ENCODE measurements at places on chromosomes 3 and 15.
A peak's percentile ranks its signal among the peaks of the same experiment; 100 is the strongest.

DNA sequence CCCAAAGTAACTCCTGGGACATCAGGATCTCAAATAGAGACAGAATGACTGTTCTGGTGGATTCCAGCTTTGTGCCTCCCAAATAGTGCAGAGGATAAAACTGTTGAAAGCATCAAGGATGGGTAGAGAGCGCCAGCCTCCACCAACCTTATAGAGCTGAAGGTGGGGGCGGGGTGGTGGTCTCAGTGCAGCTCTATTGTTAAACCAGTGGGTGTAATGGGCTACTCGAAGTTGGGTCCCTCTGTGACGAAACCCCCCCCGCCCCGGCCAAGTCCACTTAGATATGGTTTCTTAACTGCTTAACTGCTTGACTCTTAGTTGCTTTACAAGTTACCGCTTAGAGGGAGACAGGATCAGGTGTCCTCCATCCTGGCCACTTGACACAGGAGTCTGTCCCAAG is 22.7 kb downstream of the DHX30 start:
- DNase-seq, result no peak

DNA sequence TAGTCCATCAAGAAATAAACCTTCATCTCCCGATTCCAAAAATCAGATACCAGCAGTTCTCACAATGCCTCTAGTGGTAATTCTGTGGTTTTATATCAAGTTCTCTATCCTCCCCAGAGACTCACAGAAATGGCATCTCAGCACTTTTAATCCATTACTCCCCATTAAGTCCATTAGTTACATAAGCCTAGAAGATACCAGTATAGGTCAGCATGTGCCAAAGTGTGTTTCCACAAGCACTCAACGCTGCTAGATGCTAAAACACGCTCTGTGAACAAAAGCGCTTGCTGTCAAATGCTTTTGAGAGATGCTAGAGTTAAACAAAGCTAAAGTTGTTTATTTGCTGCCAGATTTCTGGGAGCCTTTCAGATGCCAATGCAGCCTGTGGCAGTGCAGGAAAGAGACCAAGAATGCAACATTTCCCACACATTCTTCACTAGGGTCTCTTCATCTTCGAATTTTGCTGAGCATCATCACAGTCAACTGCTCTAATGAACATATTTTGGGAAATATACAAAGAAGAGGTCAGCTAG is 918.8 kb upstream of the CFAP20DC start:
- DNase-seq, result no peak

- DNase-seq, result no peak
Measured at GRCh38 chr3:173531602-173532001, 134.1 kb downstream of the NLGN1 start.

DNA sequence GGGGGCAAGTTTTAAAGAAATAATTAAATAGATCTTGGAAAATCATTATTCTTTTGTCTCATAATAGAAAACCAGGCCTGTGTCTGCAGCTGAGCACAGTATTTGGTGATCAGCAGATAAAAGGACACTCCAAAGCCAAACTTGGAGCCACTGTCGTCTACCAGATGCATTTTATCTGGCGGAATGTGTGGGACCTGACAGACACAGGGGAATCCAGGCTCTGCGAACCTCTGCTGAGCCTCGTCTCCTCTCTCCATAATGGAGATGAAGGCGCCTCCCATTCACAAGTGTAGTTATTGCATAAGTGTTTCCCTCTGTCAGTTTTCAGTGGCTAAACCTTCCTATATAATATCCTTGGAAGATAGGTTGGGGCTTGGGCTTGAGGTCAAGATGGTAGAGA is 42.1 kb downstream of the EEFSEC start:
- no peak for DNase-seq

- DNase-seq, result no peak
Measured at GRCh38 chr15:89128320-89129122, 40.3 kb downstream of the ABHD2 start.

DNA sequence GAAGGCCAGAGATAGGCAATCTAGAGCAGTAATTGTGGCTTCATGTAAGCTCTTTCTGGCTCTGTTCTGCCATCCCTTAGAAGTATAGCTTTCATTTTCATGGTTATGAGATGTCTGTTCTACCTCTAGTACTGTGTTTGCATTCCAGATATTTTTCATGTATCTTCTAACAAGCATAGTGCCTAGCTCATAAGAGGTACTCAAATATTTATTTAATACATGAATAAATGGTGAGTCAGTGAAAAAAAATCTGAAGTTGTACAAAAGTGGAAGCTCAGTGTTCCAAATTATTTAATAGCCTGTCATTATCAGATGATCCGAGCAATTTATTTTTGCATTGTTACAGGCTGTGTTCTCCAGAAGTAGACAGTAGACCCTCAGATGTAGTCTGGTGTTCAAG is 64.3 kb downstream of the OXSM start:
- DNase-seq, result no peak

GRCh38 chr15:44319385-44319784 is 30.9 kb downstream of the GOLM2 start:
- no peak for DNase-seq

DNA sequence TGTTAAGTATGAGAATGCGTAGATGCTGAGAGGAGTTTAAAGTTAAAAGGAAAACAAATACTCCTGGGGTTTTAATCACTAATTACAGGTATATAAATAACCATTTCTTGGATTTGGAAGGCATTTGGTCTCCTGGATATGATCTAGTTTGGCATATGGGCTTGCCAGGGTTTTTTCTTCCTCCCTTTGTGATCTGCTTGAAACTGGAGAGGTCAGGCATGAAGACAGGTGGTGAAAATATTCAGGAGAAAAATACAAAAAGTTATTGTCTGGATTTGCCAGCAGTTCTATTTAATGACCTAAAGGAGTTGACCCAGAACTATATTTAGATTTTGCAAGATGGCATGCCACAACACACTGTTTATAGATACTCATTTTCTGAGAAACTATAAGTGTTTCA is 136.3 kb downstream of the DIPK2A start:
- DNase-seq, result no peak

DNA sequence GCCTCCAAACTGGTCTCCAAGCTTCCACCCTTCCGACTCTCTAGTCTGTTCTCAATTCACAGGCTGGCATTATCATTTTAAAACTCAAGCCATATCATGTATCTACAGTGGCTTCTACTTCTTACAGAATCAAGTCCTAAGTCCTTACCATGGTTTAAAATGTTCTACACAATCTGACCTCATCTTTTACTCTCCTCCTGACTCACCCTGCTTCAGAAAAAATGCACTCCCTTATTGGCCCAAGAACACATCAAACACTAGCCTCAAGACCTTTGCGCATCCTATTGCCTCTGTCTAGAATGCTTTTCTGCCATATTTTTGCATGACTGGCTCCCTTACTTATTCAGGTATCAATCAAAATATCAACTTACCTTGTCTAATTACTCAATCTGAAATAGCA is 11.0 kb downstream of the MRPL3 start:
- DNase-seq, result no peak

- DNase-seq, result no peak
Measured at GRCh38 chr3:192819001-192819569, 91.7 kb upstream of the FGF12 start.

GRCh38 chr3:171525437-171525836 is 65.2 kb upstream of the TNIK start:
- DNase-seq, result no peak

DNA sequence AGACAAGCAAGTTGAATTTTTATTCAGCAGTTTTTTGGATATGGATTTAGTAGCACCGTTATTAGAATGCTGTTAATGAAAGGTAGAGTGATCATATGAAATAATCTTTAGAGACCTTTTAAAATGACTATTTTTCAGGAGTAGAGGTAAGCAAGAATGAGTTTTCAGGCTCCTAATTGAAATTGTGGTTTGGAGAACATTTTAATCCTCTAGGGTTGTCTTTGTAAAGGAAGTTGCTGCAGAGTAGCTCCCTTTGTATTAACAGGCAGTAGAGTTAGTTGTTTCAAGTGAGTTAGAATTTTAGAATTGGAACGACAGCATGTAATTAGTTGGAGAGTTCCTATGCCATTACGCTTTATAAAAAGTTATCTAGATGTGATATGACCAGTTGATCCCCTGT is 27.2 kb upstream of the EDEM1 start:
- no peak for DNase-seq

DNA sequence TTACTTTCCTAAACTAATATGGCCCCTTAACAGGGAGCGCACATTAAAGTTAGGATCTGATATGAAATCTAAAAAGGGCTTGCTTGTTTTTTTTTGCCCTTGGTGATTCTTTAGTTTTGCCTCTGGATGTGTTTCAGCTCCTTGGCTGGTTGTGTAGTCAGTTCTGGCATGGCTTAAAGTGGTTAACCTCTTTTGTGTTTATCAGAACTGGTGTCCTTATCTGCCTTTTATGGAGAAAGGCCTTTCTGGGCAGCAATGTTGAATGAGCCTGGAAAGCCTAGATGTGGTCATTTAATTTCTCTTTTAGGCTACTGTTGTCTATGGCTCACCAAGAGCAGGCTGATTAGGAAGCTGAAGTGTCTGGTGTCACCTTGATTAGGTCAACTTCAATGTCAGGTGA is 254.5 kb upstream of the ROPN1 start:
- DNase-seq, result no peak

- no peak for DNase-seq
Measured at GRCh38 chr3:60333710-60334109, 917.5 kb downstream of the FHIT start.

DNA sequence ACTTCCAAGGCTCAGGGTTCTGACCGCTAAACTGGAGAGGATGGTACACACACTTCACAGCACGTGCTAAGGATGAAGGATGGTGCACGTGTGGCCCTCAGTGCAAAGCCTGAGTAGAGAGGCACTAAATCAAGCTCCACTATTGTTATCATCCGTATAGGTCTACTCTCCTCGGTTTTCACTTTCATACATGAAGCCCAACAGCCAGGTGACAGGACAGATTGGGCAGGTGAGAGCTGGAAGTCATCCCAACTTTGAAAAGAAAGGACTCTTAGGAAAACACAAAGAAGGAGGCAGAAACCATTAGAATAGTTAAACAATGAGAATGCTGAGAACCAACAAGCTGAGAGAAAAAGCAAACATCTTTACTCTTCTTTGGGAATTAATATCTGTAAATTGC is 21.1 kb downstream of the MAGI1 start:
- DNase-seq, result no peak

- DNase-seq, result peak; percentile 32
Measured at GRCh38 chr15:57866149-57866736, 159.7 kb downstream of the POLR2M start.

GRCh38 chr3:4814305-4814903 is 164.8 kb upstream of the BHLHE40 start:
- DNase-seq, result no peak

GRCh38 chr15:40332113-40332781 is 8.5 kb downstream of the CCDC9B start:
- no peak for DNase-seq

- no peak for DNase-seq
Measured at GRCh38 chr15:91523596-91523995, 329.9 kb upstream of the SLCO3A1 start.

DNA sequence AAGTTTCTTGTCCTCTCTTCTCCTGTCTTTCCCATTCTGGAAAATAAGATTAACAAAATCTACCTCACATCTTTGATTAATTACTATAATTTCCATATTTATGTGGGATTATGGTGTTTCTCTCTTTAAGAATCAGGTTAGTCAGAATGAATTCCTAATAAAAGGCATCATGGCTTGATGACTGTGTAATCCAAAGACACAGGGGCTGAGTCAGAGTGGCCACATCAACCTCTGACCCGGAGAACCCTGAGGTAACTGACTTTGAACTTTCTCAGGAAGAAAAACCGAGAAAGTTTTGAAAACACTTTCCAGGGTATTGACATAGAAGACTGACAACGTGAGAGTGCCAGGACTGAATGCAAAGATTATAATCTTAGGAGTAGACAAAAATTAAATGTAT is 170.3 kb upstream of the MCTP2 start:
- no peak for DNase-seq

GRCh38 chr3:101288294-101288693 is 32.1 kb downstream of the IMPG2 start:
- no peak for DNase-seq

GRCh38 chr15:57421551-57421950 is 45.2 kb downstream of the CGNL1 start:
- DNase-seq, result no peak

DNA sequence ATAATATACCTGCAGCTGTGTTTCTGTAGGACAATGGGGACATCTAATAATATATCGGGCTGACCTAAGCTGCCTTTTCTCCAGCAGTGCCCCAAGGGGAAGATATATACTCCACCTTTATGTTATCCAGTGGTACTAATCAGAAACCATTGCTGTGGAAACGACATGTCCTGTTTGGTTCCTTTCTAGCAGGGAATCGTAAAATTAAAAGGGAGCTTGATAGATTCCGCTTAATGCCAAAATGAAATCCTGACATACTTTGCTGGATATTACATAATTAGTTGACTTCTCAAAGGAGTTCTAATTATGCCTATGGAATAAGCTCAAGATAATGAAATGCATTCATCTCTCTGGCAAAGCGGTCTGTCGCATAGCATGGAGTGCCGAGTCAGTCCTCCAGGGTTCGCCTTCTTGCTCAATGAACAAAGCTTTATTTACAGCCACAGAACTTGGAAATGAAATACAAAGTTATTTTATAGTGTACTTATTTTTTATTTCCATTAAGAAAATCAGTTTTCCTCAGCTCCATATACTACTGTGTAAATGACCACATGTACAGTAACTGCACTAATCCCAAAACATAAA is 262.8 kb downstream of the LRTM1 start:
- no peak for DNase-seq

- DNase-seq, result no peak
Measured at GRCh38 chr3:76501315-76501714, 538.6 kb upstream of the ROBO2 start.

DNA sequence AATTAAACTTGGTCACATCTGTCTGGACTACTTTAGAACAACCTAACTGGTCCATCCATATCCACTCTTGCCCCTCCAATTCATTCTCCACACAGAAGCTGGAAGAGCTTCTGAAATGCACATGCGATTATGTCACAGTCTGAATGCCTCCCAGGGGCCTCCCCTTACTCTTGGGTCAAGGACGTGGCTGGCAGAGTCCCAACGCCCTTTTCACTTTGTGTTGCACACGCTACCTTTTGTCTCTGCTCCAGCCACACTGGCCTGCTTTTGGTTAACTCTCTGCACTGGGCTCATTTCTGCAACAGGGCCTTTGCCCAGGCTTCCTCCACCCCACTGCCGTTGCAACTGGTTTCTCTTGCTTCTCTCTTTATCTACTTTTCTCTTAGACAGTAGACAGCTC is 245.2 kb downstream of the IL20RB start:
- DNase-seq, result no peak

DNA sequence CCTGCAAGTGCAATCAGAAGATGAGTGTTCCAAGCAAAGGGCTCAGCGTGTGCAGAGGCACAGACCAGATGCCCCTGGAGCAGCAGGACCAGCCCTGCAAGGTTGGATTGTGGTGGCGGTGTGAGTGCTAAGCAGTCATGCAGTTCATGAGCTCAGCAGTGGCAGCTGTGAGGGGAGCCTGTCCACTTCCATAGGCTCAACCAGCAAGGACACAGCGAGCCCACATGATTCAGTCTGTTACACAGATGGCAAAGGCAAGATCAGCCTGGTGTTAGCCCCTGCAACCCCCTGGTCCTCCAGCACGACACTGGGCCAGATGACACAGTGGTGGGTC is 95.9 kb upstream of the PRR23E start:
- no peak for DNase-seq

GRCh38 chr3:32283304-32283703 is 44.8 kb downstream of the CMTM8 start:
- DNase-seq, result peak; percentile 2

Data from NCI-H526 treated with DMSO at 0.1 percent for 48 hours (cell line).